ENCODE measurements at places on chromosomes 2 and 18. TPM values are rescaled to one million over a fixed set of nuclear protein-coding genes. Genes with fewer than 3 reads are reported as not detected.

ANO7 gene
- total RNA-seq: 1.9 TPM

SULT1C4 gene
- total RNA-seq: 24.7 TPM

ALPG gene
- not detected for total RNA-seq

COBLL1 gene
- total RNA-seq: 205 TPM

HRH4 gene
- total RNA-seq: not detected

ACKR3 gene
- total RNA-seq: 8.7 TPM

VIT gene
- total RNA-seq: not detected

All from kidney (tissue), 22 donors.